ENCODE measurements at places on chromosomes 1 and 21.

DNA sequence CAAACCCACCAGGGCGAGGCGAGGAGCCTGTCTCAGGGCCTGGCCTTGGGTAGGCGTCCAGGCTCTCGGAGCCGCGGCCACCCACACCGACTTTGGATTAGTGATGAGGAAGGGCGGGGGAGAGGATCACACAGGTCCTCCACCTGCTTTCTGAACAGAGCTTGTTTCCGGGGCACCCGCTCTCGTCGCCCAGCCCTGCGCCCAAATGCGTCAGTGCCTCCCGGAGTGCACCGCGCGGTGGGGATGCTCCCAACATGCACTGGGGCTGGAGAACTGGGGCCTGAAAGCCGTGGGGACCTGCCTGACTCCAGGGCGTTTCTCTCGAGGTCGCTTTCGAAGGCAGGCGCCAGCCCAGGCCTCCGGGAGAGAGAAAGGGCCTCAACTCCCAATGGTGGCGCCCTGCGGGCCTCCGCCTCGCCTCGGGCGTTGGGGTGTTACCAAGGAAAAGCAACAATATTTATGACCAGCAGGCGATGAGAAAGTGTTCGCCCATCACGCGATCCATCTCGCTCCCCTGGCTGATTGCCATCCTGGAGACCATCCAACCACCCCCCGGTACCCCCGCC is 8.9 kb upstream of the LHX8 start:
- no peak for DNase-seq

DNA sequence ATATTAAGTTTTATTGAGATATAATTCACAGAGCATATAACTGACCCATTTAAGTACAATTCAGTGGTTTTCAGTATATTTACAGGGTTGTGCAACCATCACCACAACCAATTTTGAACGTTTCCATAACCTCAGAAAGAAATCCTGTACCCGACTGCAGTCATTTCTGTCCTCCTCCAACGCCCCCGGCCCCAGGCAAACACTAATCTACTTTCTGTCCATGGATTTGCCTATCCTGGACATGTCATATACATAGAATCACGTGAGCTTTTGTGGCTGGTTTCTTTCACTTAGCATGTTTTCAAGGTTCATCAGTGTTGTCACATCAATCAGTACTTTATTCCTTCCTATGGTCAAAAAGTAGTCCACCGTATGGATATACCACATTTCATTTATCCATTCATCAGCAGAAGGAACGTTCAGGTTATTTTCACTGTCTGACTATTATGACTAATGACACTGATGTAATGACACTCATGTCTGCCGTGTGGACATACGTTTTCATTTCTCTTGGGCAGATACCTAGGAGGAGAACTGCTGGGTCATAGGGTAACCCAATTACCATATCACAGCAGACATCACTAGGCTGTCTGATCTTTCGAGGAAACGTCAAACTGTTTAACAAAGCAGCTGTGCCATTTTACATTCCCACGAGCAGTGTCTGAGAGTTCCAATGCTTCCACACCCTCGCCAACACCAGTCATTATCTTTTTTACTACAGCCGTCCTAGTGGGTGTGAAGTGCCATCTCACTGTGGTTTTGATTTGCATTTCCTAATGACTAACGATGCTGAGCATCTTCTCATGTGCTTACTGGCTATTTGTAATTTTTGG is 30.8 kb downstream of the MRPL37 start:
- DNase-seq = no peak

DNA sequence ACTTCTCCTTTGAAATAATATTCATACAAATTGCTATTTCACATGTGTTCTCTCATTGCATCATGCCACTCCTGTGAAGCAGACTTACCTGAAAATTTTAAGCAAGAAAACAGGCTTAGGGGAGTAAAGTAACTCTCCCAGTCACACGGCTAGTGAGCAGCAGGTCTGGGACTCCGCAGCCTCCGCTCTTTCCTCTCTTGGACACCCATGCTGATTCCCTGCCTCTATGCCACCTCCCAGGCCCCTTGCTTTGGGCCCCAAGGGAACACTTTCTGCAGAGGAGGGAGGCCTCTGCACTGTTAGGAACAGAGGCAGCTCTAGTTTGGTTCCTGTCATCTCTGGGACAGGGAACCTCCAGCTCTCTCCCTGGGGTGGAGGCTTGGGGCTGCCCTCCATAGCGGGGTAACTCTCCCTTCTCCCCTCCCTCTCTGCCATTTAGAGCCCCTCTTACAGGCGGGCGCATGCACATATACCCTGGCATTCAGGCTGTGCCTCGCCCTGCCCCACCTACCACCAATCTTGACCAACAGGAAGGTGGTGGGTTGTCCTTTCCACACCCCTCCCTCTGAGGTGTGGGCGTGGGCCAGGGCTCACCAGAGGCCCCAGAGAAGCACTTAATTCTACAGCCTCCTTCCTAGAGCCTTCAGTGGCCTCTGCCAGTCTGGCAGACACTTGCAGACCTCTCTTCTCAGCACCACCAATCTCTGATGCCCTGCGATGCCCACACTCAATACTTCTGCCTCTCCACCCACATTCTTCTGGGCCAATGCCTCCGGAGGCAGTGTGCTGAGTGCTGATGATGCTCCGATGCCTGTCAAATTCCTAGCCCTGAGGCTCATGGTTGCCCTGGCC is at the start of gene RXFP4:
Gene RXFP4 (plus strand): TSS at position 646 of the 852 bp plus-strand sequence. CDS start 72 bp downstream, at position 718.
- no peak for DNase-seq

GRCh38 chr1:22329148-22329515 is 122.5 kb upstream of the ZBTB40 start:
- no peak for DNase-seq

DNA sequence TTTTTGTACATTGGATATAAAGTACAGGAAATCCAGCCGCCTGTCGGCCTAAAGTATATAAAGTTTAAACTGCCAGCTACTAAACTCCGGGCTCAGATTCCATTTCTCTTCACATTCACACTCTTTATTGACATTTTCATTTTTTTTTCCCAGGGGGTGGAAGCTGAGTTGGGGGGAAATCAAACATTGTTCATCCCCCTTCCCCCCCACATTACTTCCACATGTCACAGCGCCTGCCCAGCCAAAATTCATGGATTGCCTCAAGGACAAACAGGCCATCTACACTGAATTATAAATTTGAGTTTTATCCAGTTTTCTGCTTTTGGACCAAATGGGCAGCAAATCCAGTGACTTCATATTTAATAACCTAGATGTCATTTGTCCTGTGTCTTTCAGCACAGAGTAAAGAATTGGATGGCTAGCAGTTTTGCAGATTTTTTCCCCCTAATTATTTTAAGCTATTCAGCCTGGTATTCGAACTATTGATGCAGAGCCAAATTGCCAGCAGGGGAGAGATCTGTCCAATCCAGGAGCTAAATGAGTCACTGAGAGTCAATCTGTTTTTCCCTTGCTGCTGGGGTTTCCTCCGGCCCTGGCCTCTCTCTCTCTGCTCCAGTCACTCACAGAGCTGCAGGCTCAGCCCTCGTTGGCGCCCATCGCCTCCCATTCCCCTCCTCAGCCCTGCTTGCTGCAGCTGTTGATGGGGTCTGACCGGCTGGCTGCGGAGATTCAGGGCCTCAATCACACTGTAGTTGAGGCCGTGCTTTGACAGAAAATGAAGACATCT is 98.0 kb downstream of the LMO4 start:
- DNase-seq = no peak

- DNase-seq = no peak
Observed at GRCh38 chr1:170145770-170146676, at the start of gene NTMT2. Gene NTMT2 (plus strand): TSS chr1:170145959. CDS start chr1:170146108, 149 bp downstream.

- peak; percentile 38 for DNase-seq
Observed at GRCh38 chr1:21622466-21623315, 46.5 kb downstream of the RAP1GAP start.

DNA sequence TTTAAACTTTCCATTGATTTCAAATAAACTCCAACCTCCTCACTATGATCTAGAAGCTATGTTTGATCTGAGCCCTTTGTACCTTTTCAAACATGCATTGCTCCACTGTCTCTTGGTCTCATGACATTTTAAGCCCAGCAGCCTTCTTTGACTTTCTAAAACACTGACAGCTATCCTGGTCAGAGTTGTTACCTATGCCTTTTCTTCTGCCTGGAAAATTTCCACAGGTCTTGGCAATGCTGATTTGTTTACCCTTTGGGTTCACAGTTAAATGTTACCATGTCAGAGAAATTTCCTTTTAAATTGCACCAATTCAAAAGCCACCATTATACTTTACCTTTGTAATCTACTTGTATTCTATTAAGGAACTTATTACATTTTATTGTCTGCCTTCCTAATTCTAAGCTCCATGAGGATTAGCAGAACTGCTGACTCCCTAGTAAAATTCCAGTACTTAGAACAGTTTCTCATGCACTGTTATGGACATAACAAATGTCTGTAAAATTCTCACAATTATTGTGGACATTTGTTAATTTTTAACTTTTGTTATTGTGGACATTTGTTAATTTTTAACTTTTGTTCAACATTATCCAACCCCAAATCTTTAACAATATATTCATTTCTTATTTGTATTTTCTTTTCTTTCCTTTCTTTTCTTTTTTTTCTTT is 1064.4 kb downstream of the NCAM2 start:
- DNase-seq = no peak

DNA sequence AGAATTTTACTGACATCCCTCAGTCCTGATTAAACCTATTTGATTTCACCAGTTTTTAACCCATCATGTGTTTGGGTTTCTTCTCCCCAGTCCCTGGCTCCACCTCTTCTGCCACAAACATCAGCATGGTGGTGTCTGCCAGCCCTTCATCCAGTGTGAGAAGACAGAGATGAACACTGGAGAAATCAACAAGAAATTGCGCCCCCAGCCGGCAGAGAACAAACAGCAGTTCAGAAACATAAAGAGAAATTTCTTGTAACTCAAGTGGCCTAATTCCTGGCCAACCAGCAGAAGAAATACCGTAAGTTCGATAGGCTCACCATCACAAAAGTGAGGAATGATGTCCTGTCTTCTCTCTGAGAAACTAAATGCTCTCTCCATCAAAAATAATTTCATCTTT is 18.3 kb downstream of the S100A11 start:
- no peak for DNase-seq

DNA sequence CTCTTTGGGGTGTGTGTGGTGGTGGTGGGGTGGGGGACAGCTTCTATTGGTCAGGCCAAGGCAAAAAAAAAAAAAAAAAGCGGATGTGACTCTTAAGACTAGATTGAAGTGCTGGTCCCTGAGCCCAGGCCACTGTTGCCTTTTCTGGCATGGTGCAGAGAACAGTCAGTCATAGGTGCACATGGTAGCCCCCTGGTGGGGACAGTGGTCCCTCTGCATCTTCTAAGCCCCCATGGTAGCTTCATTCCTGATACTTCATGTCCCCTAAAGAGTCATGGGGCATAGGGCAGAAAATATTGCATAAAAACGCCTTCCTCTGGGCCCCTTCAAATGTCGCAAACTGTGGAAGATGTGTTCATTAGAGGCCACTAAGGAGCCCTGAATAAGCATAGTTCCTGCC is 371.8 kb downstream of the NPHP4 start:
- no peak for DNase-seq

DNA sequence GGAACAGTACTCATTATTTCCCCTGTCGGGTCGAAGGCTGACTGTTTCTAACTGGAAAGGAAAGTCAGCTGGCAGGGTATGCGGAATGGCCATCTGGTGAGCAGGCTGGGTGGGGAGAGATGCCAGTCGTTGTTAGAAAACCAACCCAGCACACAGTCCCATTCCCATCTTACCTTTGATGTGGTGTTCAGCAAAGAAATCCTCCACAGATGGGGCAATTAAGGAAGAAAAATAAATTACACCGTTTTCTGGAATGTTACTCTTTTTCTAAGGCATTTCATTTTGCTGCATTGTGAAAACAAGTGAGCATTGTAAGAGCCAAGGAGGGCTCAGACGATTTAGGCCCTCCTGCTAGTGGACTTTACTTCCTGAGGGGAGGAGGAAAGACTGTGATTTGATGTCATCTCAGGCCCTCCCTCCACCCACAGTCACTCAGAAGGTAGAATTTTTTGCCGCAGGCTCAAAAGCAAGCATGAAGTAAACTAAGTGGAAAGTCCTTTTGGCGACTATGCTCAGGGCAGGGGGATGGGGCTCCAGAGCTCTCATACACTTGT is at the start of gene SLC16A4:
Gene SLC16A4 (minus strand): TSS at position 335 of the 554 bp plus-strand sequence. CDS start 1,703 bp downstream, outside the sequence.
- no peak for DNase-seq

DNA sequence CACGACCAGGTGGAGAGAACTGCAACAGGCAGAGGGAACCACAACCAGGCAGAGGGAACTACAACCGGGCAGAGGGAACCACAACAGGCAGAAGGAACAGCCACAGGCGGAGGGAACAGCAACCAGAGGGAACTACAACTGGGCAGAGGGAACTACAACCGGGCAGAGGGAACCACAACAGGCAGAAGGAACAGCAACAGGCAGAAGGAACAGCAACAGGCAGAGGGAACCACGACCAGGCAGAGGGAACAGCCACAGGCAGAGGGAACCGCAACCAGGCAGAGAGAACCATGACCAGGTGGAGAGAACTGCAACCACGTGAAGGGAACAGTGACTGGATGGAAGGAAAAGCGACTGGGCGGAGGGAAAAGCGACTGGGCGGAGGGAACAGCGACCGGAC is 47.6 kb upstream of the GPR153 start:
- DNase-seq = no peak

DNA sequence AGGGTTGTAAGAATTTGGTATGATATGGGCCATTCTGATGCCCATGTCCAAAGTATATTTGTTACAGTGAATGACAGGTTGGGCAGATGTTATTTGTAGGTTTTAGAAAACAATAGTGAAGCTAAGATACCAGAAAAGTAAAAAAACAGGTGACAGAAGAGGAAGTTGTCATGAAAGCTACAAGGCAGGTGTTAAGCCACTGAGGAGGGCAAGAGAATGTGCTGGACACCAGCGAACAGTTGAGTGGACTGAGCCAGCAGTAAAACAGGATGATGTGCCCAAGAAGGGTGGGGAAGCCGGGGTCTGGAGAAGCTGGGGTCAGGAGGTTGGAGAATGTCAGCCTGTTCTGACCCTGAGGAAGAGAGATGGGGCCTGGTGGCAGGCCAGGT is 83.3 kb downstream of the DTL start:
- no peak for DNase-seq

GRCh38 chr1:65317866-65318653 is 8.7 kb downstream of the DNAJC6 start:
- no peak for DNase-seq

- DNase-seq = no peak
Observed at GRCh38 chr1:75723989-75724471, 479 bp upstream of the ACADM start.

DNA sequence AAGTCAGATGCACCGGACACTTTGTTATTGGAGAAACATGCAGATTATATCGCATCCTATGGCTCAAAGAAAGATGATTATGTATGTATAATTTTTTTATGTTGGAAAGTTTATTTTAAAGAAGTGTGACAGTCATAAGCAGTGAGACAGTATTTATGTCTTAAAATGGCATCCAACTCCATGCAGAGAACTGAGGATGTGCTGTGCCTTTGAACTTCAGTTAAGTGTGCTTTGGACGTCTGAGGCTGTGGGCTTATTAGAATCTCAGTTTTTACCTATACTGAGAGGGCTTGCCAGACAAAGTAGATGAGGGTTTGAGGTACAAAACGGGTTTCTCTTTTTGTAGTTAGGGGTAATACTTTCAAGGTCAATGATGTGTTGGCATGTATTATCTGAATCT is 1.5 kb downstream of the RABGGTB start:
- DNase-seq = no peak

GRCh38 chr1:18319099-18319498 is 161.6 kb upstream of the KLHDC7A start:
- DNase-seq = no peak

GRCh38 chr1:246597340-246597739 is 31.1 kb downstream of the CNST start:
- DNase-seq = no peak

Data from activated T-helper 1 cell treated with anti-CD3 and anti-CD28 coated beads, Interleukin-12 subunit alpha, Interleukin-12 subunit beta, Interleukin-2, Interleukin-4 antibody, amounts not matched to agents 30 ng/mL and 10 ng/mL and 1 ng/mL, durations not matched to agents 14 hours and 24 hours and 36 hours (primary cell).